ENCODE measurements at places on chromosomes 4 and X.

- DNase-seq = no peak
Measured at GRCh38 chrX:148070504-148070877, 89.4 kb downstream of the FMR1NB start.

GRCh38 chrX:130995439-130995838 lies 62.7 kb upstream of the ARHGAP36 start:
- no peak for DNase-seq

- no peak for DNase-seq
Measured at GRCh38 chr4:3441501-3442459, at the start of gene HGFAC. Gene HGFAC, plus strand, starts transcription at chr4:3441968. Its CDS starts 34 bp downstream, at chr4:3442002.

GRCh38 chr4:168183717-168184571 lies 91.6 kb downstream of the ANXA10 start:
- DNase-seq = peak; percentile 22

DNA sequence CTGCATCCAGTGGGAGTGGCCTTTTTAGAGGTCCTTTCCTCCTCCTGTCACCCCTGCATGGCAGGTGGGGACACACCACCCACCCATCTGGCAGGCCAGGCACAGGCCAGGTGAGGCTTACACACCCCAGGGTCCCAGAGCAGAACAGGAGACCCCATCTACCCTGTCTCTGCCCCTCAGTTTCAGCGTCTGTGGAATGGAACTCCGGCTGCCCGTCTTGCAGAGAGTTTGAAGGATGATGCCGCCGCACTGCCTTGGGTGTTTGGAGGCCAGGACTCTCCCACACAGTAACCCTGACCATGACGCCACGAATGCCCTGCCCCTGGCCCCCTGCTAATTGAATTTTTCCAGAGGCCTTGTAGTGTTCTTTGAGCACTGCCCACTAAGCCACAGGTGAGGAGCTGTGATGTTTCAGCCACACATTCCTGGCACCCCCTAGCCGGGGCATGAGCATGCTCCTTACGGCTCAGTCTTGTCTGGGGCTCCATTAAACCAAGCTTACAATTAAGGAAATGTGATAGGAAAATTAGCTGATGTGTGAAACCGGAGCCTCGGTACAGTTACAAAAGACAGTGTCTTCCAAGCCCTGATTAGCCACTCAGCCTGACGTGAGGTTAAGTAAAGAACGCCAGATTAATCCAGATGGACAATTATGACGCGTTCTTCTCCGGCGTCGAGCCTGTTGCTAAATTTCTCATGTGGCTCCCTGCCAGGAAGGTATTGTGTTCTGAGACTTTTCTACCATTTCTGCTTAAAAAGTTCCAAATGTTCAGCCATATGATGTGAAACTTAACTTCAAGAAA lies 39.3 kb downstream of the HMX1 start:
- peak; percentile 3 for DNase-seq

DNA sequence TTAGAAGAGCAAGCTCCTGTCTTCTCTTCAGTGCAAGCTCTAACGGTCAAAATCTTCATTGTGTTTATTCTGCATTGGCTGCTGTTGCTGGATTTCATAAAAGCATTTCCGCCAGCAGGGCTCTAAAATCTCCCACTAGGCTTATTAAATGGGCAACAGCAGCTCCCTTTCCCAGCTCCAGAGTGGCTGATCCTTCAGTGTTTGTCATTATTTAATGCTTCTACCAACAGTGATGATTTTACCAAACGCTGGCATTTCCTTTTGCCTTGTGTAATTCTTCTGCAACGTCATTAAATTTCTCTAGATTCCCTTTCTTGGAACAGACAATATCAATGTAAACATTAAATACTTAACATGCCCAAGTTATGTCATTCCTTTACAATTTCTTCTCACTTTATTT lies 20.1 kb downstream of the SLC7A11 start:
- DNase-seq = peak; percentile 90

- DNase-seq = no peak
Measured at GRCh38 chrX:666762-667720, 36.5 kb downstream of the SHOX start.

- DNase-seq = no peak
Measured at GRCh38 chr4:109134921-109135320, 167.5 kb downstream of the COL25A1 start.

GRCh38 chr4:84856468-84857049 lies 109.9 kb downstream of the WDFY3 start:
- DNase-seq = no peak

DNA sequence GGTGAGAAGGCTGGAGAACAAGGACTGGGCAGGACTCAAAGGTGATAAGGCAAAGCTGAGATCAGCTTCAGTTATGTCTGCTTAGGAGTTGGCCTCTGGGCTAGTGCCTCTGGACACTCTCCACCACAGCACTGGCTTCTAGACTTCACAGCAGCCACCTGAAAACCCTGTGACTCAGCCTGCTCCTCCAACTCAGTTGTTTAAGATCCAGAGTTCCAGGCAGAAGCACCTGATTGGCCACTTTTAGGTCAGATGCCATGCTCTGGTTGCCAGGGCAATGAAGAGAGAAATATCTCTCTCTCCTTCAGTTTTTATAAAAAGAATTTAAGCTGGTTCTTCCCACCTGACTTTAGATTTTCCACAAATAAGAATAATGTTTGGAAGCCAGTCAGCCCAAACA lies 47.9 kb upstream of the BLTP1 start:
- no peak for DNase-seq

- no peak for DNase-seq
Measured at GRCh38 chr4:87192145-87192919, 28.1 kb downstream of the KLHL8 start.
